ENCODE measurements at places on chromosomes 2 and 18.

DNA sequence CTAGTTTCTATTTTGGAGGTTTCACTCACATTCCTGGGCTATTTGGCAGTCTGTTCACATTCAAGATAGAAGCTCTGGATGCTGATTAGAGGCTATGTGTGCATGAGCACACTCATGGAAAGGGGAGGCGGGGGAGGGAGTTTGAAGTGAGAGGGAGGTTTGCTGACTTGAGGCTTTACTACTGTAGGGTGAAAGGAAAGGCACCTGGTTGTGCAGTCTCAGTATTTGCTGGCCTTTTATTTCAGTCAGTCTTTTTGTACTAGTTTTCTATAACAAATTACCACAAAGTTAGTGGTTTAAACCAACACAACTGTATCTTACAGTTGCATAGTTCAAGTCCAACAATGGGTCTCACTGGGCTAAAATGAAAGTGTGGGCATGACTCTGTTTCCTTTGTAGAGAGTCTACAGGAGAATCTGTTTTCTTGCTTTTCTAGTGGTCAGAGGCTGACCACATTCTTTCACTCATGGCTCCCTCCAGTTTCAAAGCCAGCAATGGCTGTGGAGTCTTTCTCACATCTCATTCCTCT lies 47.7 kb upstream of the NR4A2 start:
- no peak for DNase-seq

- DNase-seq = no peak
Observed at GRCh38 chr2:61762292-61762691, 91.6 kb downstream of the FAM161A start.

DNA sequence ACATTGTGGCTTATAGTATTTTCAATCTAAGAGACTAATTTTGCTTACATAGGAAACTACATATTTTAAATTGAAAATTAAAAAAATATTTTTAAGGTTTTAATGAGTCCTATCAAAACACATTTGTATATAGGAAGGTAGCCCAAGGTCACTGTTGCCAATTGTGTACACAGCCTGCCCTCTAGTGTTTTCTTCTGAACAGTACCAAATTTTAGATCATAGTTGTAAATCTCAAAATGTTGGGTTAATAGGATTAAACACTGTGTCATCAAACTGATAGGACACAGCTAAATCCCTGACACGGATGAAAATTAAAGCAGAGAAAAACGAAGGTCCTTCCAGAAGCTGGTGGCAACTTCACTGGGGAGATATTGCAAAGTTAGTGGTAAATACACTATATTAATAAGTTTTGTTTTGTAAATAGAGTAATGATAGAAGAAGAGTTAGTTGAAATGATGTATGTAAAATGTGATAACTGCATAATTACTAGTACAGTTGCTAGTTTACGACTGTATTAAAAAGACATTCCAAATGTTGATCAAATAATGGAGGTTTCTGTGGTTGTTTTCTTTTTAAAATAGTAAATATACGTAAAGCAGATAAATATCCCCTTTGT lies 19.7 kb downstream of the CLUL1 start:
- DNase-seq = no peak

GRCh38 chr2:30768036-30768686 lies 39.1 kb downstream of the CAPN13 start:
- no peak for DNase-seq

DNA sequence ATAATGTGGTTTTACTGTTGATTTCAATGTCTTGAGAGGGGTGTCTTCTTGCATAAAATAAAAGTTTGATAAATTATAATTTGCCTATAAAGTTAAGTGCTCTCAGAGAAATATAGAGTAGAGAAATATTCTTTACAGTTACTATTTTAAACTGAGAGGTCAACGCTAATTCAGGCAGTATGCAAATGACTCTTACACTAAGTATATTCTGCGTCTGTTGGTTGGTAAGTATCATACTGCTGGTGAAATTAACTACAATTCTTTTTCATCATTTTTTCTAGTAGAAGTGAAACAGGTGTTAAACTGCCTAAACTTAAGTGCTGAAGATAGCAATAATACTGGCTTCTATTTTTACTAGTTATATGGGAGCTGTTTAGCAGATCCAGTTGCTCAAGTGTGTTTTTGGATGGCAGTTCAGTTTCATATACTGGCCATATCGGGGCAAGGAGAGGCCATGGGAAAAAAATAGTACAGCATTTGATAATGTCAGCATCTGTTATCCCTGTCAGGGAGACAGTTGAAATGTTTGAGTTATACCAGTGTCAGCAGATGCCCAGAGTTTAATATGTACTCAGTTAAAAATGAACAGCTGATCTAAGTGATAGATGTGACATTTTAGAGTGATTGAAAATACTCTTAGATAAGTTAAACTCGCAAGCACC lies 86.2 kb downstream of the MIB1 start:
- DNase-seq = no peak

DNA sequence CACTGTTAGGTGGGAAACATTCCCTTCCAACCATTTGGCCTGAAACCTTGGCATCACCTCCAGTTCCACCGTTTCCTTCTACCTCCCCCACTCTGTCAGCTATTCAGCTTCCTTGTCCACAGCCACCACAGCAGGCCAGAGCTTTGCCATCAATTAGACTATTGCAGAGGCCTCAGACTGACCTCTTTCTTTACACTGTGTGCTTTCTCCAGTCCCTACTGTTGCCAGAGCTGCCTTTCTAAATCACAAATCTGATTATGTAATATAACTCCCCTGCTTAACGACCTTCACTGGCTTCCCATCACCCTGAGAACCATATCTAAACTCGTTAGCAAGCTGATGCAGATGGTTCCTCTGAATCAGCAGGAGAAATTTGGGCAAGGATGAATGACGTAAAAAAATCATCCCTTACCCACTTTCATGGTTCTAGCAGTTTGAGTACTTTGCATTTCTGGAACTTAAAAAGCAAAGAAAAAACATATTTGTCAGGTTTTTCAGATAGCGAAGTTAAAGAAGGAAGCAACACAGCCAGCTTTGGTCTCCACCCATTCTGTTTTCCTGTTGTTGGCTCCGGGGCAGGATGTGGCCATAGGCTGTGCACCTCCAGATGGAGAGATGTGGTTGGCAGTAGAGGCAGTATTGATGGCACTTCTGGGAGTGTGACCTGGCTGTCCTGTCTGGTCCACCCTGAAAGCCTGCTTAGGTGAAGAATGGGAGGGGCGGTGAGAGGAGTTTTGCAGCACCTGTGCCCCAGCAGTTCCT lies 422.1 kb downstream of the PARD3B start:
- DNase-seq = no peak

- DNase-seq = no peak
Observed at GRCh38 chr18:62659698-62660097, 55.6 kb upstream of the PHLPP1 start.

- peak; percentile 82 for DNase-seq
Observed at GRCh38 chr2:85066874-85067351, 66.3 kb upstream of the TCF7L1 start.

DNA sequence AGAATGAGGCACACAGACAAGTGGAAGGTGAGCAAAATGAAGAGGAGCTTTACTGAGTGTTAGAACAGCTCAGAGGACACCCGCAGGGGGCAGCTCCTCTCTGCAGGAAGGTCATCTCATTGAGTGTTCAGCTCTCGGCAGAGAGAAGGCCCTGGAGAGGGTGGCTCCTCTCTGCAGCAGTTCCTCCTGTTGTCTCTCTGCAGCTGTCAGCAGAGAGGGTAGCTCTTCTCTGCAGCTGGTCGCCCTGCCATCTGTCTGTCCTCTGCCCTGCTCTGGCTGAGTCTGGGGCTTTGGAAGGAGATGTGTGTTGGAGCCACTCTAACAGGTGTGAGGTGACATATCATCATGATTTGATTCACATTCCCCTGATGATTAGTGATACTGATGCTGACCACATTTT lies 6.8 kb upstream of the SNTG2 start:
- no peak for DNase-seq

DNA sequence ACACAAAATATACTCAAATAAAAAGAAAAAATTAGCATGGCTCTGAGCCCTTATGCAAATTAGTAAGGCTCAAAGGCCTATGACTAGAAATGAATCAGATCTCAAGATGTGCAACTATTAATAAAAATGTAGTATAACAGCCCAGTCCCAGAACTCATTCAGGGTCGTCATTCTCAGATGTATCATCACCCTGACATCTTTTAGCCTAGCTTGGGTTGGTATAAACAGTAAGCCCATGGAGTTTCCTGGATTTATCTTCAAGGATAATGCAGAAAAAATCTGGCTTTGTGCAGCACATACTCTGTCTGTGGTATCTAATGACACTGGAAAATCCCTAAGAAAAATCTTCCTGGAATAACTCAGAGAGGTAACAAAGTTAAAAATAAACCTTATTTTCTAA lies 239.3 kb downstream of the ZNF385B start:
- DNase-seq = no peak

DNA sequence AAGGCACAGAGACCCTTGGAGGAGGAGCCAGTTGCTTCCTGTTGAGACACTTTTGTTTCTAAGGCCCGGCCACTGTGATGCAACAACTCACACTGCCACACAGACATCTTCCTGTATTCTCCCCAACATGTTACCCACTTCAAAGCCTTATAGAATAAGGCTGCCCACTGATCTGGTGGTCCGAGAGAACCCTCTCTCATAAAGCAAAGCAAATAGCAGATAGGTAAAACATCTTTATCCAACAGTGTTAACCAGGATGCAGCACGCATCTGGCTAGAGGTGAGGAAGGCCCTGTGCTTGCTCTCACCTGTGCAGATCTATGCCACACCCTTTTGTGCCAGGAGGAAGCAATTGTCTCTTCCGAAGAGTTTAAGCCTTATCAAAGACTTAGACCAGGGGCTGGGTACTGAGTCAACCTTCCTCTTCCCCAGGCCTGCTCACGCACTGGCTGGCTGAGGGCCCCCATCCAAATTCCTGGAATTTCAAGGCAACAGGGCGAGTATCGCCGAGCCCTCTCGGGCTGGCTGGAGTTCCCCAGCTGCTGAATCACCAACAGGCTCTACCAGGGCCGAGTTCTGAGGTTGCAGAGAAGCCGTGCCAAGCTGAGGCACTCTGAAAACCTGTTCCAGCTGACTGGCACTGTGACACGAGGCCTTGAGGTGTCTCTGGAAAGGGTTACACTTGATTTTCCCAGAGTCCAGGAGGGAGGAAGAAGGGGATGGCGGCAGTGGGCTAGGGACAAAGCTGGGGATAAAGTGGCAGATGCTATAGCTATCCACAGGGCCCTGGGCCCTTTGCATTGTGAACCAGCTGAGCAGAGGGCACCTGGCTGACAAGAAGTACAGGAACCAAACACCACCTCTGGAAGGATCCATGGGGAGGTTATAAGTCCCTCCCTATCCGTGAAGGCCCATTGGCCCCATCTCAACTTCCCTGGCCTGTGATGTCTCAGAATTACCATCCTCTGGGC lies 29.3 kb downstream of the TGFA start:
- DNase-seq = peak; percentile 42

- DNase-seq = no peak
Observed at GRCh38 chr2:9694661-9695234, 64.0 kb upstream of the YWHAQ start.

All from NT2/D1 (cell line).